ENCODE measurements at places on chromosomes 1 and 21.

DNA sequence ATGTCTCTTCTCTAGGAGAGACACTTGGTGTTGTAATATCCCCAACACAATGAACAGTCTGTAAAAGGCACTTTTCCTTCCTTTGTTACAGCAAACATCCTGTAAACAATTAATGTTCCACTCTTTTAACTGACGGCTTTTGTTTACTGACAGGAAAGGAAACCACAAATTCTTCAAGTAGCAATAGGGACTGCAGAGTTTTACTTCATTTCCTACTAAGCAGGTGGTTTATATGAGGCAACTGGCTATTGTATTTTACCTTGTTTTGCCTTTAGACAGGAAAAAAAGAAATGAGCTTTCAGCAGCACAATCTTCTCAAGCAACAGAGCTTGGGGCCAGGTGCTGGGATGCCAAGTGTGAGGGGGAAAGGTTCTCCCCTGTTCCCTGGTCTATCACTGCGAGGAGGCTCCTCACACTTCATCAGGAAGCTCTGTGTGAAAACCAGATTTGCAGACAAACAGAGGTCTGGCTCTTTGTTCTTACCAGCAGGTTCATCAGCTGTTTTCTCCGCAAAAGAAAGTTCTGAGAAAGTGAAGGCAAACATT lies 51.2 kb downstream of the SIPA1L2 start:
- no peak for DNase-seq

DNA sequence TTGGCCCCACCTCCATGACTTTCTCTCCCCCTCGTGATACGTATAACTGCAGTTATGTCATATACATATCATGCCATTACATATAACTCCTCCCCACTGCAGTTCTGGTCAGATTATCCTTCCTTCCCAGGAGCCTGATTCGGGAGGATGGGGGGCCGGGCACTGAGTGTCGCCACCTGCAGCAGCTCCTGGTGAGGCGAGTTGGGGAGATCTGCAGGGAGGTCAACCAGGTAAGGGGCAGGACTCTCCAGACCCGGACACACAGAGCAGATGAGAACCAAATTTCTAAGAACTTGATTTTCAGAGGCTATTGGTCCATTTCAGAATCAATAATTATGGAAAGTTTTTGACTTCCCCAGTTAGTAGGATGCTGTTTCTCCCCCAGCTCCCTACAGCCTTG lies 19.5 kb downstream of the HYI start:
- no peak for DNase-seq

DNA sequence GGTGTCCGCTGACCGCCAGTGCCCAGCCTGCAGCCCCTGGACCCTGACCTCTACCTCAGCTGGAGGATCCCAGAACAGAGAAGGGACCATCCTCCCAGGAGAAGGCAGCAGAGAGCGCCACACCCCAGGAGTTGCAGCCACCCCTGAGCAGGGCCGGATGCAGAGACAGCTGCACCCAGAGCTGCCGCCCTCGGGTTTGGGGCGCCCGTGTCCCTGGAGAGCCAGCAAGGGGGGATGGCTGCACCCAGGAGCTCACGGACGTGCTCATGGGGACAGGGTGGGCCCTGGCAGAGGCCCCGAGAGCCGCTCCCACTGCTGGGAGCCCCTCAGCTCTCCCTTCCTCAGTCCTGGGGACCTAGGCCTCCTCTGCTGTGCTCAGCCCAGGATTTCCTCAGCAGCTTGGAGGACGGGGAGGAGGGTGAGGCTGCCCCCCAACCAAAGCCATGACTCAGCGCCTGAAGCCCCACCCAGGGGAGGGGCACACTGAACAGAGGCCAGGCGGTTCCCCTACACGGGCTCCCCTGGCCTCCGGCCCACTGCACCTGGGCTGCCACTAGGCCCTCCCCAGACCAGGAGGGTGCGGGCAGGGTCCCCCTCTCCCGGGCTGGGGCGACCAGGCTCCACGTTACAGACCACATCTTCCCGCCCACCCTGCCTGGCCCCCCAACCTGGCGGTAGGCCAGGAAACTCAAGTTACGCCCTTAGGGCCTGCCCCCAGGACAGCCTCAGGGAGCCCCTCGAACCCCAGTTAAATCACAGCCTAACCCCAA lies 2.2 kb downstream of the ACAP3 start:
- DNase-seq = no peak

DNA sequence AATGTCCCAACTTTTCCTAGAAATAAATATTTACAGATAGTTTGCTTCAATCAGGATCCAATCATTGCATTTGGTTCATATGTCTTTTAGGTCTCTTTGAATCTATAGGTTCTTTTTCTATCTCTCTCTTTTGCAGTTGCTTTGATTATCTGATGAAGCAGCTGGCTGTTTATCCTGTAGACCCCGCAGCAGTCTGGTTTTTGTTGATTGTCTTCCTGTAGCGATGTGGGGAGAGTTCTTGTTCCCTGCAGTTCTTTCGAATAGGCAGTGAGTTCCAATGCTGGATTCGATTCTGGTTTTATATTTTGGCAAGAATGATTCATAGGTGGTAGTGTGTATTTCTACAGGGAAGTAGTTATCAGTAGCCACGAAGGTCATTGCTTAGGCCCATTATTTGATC lies 7.4 kb upstream of the MIXL1 start:
- DNase-seq = no peak

GRCh38 chr1:53473463-53473862 lies 14.3 kb downstream of the DMRTB1 start:
- DNase-seq = no peak

- no peak for DNase-seq
Measured at GRCh38 chr1:3852711-3853485, 4.1 kb downstream of the CEP104 start.

- no peak for DNase-seq
Measured at GRCh38 chr1:1626207-1627141, 5.5 kb upstream of the MMP23B start.

GRCh38 chr21:33136847-33137502 lies 67.0 kb downstream of the OLIG1 start:
- peak; percentile 83 for DNase-seq

GRCh38 chr1:217096200-217096599 lies 373.0 kb upstream of the ESRRG start:
- DNase-seq = no peak

DNA sequence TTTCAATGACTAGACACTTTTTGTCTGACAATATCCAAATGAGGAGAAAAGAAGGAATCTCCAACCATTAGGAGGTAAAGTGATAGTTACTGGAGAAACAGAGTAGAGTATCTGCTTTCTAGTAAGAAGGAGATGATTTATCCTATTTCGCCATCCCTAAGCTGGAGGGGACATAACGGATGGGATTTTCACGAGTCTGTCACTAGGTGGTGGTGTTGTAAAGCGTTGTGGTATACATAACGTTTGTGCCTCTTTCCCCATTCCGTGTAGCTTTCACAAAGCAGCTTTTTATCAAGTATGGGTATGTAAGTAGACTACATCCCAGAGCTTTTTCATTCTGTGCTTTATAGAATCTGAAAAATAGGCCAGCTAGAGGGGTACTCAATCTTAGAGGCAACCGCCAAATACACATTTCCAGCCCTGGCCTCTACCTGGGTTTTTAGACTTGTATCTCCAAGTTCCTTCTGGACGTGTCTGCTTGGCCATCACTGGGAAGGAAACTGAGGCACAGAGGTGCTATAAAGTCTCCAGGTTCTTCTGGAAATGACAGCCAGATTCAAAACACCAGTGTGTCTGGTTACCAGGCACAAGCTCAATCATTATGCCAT lies 33.3 kb upstream of the FAM3B start:
- peak; percentile 91 for DNase-seq

GRCh38 chr1:118254491-118255425 lies 69.7 kb upstream of the SPAG17 start:
- DNase-seq = no peak

GRCh38 chr1:208154040-208154439 lies 90.1 kb downstream of the PLXNA2 start:
- DNase-seq = peak; percentile 63

Data from NCI-H1417 (cell line).